ENCODE measurements at places on chromosomes 4 and X.

- DNase-seq = no peak
Observed at GRCh38 chr4:2888886-2889285, 45.2 kb downstream of the ADD1 start.

DNA sequence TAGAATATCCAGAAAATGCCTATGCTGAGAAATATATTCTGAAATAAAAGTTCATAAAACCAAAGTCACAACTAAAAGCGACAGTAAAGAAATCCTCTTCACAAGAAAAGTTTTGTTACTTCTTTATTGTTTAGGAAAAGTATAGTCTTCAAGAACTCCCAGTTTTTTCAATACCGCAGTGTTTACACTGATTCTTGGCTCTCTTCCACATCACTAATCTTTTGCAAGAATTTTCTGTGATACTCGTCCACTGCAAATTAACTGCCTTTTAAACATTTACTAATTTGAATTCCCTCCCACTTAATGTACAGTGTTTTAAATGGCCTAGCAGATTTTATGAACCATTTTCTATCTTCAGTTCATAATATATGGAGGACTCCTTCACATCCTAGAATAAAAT is 65.1 kb downstream of the HPGDS start:
- DNase-seq = no peak

- DNase-seq = no peak
Observed at GRCh38 chr4:84389406-84389805, 109.7 kb downstream of the NKX6-1 start.

DNA sequence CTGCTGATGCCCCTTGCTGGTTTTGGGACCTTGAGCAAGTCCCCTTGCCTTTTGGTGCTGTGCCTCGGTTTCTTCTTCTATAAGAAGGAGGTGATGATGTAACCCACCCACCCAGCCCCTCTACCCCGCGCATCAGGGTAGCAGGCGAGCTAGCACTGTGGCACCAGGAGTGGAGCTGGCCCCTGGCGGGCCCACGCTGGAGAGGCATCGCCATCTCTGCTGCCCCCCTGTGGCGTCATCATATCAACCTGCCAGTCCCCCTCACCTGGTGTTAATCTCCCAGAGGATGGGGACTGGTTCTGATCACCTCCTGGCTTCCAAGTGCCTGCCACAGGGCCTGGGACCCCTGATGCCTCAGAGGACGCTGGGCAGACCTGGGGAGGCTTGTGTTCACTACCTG is 6.3 kb upstream of the SORCS2 start:
- DNase-seq = no peak

- no peak for DNase-seq
Observed at GRCh38 chr4:101411926-101412325, 64.6 kb upstream of the PPP3CA start.

DNA sequence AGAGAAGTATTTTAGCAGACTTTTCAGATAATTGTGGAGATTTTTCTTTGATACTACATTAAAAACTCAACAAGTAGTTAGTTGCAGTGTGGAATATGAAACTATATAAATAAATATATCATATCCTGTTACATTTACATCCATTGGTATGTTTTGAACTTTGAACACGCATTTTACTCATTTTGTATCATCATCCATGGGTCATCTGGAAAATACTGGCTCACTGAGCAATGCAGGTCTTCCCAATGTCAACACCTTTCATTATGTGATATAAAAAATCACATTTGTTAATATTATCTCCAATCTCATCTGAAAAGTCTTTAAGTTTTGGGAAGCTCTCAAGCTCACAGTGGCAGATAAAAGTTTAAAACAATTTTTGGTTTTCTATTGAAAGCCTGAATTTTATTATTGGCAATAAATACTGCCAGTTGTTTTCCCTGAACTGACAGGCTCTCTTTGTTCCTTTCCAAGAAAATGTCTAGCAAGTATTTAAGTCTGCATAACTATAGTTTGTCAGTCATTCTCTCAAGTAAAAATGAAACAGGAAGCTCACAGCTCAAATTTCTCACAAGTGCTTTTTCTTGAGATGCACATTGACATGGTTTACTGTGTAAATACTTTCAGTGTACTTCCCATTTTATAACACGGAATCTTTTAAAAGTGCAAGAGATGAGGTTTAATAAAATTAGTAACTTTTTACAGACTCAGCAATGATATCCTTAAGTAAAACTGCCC is 183.5 kb upstream of the GPC4 start:
- DNase-seq = no peak

GRCh38 chrX:23623797-23624196 is 43.5 kb upstream of the PRDX4 start:
- no peak for DNase-seq

DNA sequence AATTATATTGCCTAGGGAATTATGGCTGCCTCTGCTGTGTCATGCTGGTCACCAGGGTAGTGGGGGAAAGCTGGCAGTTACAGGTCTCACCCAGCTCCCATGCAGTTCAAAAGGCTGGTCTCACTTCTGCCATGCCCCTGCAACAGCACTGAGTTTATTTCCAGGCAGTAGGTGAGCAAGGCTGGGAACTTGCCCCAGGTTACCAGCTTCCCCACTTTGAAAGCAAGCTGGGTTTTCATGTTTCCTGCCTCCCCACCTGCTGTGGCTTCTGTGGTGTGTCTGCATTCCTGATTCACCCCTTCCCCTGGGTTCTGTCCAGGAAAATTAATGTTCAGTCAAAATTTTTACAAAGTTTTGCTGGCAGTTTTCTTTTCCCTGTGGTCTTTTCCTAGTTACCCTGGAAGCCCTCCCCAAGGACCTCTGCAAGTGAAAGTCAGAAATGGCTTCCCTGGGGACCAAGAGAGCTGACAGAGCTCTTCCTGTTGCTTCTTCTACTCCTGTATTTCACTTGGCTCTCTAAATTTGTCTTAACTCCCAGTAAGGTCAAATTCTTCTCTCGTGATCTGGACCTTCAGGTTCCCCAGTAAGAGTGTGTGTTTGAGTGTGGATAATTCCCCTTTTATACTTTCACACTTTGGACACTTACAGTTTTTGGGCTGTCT is 58.5 kb upstream of the AGTR2 start:
- no peak for DNase-seq

GRCh38 chrX:151875270-151876026 is 37.2 kb upstream of the MAGEA4 start:
- no peak for DNase-seq

- DNase-seq = no peak
Observed at GRCh38 chr4:40486534-40486933, 143.1 kb downstream of the RBM47 start.

DNA sequence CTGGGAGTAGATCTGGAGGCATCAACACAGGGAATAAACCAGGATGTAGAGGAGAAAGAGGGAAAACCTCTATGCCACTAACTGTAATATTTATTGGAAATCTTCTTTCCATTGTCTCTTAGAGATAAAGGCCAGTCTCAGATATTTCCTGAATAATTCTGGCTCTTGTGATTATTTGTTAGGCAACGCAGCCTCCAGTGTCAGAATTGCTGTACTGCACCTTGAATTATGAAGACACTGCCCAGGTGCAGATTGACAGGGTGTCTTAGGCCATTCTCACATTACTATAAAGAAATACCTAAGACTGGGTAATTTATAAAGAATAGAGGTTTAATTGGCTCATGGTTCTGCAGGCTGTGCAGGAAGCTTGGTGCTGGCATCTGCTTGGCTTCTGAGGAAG is 100.7 kb upstream of the ZDHHC15 start:
- DNase-seq = no peak

GRCh38 chr4:138901177-138901576 is 114.4 kb upstream of the NOCT start:
- no peak for DNase-seq

- no peak for DNase-seq
Observed at GRCh38 chr4:139223682-139224317, 46.8 kb upstream of the ELF2 start.

- DNase-seq = no peak
Observed at GRCh38 chrX:14899607-14900006, 26.4 kb downstream of the MOSPD2 start.

GRCh38 chr4:8494983-8495548 is 54.5 kb downstream of the TRMT44 start:
- DNase-seq = no peak

DNA sequence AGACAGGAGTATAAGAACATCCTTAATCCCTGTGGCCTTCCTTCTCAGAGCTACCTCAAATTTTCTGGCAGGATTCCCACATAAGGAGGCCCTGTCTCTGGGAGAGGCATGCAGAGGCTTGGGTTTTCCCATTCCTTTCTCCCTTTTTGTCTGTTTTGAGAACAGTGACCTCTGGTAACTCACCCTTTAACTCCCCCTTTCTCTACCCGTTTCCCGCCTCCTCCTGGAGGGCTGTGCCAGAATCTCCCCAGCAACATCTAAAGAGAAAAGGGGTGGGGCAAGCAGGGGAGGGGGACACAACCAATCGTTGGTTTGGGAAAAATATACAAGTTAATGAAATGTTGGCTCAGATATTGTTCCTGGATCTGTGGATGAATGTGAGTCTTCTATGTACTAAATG is 303.7 kb upstream of the IRS4 start:
- no peak for DNase-seq

- DNase-seq = peak; percentile 23
Observed at GRCh38 chr4:149980941-149981340, 97.3 kb upstream of the DCLK2 start.

- DNase-seq = no peak
Observed at GRCh38 chrX:69523314-69523713, 19.2 kb downstream of the NALF2 start.

DNA sequence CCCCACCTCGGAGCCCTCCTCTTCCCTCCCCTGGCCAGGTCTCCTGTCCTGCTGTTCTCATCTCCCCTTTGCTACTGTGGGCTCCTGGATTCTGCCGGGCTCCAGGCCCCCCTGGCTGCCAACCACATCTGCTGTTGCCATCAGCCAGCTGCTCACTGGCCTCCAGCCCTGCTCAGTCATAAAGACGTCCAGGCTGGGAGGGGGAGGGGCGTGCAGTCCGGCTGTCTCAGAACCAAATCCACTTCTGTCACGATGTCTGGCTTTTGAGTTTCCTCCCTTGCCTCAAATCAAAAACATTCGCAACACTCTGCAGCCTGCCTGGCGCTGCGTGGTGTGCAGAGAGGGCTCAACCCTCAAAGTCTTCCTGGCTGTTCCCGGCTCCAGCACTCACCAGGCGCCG is 7.1 kb downstream of the RASL11B start:
- DNase-seq = no peak

- no peak for DNase-seq
Observed at GRCh38 chr4:25949994-25950393, 36.0 kb downstream of the SMIM20 start.

DNA sequence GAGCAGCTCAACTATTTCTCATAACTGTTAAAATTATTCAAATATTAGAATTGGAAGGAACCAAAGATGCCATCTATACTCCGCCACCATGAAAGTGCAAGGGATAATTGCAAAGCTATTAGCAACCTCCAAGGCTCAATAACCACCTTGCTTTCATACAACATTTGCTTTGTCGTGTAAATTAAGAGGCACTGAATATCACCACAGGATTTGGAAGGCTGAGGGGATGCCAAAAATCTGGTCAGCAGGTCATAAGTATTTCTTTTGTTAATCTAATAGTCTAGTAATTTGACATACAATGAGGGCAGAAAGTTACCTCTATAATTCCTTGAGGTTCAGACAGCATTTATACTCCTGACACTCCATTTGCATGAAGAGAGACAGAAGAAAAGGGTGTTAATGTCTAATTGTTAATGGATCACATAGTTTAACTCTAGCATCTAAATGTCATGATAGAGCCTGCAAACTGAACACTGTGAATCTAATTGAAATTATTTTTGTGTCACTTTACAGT is 200.9 kb upstream of the DIAPH2 start:
- no peak for DNase-seq

GRCh38 chr4:8188743-8189550 is 10.1 kb upstream of the SH3TC1 start:
- no peak for DNase-seq

DNA sequence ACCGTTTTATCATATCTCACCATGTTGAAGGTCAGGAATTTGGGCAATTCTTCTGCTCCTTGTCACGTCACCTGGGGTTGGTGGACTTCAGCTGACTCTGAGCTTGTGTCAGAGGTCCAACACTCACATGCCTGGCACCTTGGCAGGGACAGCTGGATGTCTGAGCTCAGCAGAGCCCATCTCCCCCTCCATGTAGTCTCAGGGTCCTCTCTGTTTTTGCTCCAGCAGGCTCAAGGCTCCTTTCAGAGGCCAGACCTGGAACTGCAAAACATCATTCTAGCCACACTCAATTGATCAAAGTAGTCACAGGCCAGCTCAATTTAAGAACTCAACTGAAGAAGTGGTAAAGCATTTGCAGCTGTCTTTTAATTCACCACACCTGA is 45.4 kb downstream of the EDNRA start:
- DNase-seq = no peak

DNA sequence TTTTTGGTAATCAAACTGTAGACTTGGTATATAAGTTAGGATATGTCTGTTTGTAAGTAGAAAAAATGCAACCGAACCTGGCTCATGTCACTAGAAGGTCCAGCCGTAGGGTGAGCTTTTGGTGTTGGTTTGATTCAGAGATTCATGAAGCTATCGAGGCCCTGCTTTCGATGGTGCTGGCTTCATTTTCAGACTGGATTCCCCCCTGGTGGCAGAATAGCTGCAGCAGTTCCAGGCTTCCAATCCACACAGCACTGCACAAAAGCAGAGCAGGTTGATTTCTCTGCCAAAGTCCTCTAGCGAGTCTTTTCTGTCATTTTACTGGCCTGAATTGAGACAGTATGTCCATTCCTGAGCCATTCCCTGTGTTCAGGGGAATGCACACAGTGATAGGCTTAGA is 33.1 kb downstream of the PDK3 start:
- DNase-seq = no peak

DNA sequence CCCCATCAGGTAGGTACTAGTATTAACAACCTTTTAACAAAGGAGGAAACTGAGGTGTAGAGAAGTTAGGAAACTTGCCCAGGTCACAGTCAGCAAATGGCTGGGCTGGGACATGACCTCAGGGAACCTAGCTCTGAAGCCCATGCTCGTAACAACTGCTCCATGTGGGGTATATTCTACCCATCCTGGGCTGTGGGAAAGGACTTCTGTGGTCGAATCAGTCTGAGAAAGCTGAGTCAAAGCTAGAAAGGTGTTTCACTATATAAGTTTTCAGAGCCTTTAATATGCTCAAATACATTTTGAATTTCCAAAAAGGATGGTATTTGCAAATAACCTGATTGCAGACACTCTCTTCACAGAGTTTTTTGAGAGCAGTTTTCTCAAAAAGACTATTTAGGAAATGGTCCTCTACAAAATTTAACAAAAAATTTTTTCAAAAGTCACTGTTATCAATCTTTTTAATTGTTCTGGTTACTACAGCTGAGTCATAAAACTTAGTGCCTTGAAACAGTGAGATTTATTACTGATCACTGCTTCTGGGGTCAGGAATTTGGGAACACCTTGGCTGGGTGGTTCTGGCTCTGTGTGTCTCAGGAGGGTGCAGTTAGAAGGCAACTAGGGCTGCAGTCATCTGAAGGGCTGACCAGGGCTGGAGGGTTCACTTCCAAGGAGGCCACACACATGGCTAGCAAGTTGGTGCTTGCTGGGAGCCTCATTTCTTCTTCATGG is 53.6 kb downstream of the NSG1 start:
- no peak for DNase-seq

All from CD4-positive, alpha-beta T cell (primary cell).